A549 (cell line): ENCODE measurements at places on chromosomes 1 and 21. TPM values are rescaled to one million over a fixed set of nuclear protein-coding genes. Genes with fewer than 3 reads are reported as not detected.

DNA sequence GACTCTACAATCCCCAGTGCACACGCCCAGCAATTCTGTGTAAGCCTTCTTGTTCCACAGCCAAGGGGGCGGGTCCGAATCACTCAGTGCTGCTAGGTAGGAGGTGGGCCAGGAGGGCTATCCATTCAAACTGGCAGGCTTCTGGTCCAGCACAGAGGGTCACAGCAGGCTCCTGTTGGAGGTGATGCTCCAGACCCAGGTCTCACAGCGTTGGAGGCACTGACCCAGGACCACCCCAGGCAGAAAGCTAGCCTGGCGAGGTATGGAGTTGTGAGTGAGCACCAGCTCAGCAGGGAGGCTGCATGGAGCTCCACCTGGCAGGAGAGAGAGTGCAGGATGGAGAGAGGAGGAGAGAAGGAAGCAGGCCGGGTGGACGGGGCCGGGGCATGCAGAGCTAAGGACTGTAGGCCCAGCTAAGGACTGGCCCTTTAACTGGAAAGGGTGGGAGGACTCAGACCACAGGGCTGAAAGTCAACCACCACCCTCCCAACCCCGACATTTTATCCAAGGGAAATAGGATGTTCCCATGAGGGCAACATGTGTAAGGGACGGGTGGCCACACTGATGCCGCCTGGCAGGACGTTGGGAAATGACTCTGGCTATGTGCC lies 38.7 kb downstream of the GPR161 start:
- no peak for DNase-seq

DNA sequence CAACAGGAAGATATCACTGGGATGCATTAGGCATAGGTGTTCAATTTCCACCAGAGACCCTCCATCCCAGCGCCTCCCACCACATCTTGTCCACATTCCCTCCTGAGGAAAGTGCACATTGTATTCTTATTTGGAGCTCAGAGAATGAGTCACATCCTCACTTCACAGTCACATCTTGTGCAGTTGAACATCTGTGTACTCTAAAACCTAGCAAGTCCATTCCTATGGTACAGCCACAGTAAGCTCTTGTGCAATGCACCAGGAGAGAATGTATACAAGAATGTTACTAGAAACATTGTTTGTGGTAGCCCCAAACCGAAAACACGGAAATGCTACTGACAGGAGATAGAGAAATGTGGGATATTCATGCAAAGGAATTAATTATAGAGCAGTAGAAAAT lies 1.6 kb upstream of the KDF1 start:
- peak; percentile 61 for DNase-seq

- no peak for DNase-seq
Measured at GRCh38 chr21:42236014-42236413, 17.1 kb downstream of the ABCG1 start.

DNA sequence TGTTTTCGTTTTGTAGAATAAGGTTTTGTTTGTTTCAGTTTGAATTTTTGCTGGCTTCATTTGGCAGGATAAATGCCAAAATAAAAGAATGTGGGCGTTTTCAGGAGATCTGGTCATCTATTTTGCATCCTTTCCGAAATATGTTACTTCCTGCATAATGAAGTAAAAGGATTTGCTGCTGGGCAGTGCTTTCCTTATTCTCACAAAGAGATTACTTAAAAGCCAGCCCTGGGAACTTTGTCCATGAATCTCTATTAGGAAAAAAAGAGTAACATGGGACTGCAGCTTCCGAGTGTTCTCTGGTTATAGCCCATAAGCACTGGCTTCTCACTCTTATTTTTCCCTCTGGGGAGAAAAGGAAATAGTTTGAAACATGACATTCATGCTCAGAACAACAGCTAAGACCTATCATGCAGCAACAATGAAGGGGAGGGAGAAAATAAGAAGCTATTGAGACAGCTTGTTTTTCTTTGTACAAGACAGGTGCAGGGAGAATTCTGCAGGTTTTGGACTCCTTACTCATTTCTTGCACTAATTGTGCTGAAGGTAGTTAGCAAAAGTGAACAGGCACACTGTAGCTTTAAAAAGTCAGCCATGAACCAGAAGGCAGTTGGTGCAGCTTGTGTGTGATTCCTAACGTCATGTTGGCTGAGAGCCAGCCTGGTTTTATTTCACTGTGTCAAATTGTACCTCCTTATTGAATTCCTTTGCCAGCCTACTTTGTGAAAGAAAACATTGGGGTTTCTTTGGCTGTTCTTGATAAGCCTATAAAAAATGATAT lies at the start of gene SAMD13:
Gene SAMD13, plus strand, starts transcription at position 705 of the 781 bp plus-strand sequence. CDS start 1,527 bp downstream, outside the sequence.
- DNase-seq: peak; percentile 70

DNA sequence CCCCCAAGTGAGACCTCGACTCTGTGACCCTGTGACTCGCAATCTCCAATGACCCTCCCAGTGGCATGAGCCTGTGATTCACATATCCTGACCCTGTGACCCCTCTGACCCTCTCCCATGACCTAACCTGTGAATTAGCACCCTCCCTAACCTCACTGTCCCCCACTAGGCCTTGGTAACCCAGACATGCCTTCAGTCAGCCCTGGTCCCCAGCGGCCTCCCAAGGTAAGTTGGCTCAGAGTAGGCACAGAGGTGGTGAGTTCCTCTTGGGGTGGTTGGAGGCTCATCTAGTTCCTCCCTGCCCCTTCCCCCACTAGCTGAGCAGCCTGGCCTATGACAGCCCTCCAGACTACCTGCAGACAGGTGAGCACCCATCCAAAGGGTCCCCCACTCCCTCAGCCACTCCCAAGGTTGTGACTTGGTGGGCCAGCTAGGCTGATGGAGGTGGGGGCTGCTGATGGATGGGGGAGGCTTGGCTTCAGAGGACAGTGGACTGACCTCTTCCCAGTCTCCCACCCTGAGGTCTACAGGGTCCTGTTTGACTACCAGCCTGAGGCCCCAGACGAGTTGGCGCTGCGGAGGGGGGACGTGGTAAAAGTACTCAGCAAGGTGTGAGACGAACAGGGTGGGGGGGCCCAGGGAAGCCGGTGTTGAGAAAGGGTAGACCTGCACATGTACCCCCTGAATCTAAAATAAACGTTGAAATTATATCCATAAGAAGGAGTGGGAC lies 1.6 kb downstream of the SH3D21 start:
- no peak for DNase-seq

The ZNF648 gene
- polyA plus RNA-seq: not detected in 3 replicates

DNA sequence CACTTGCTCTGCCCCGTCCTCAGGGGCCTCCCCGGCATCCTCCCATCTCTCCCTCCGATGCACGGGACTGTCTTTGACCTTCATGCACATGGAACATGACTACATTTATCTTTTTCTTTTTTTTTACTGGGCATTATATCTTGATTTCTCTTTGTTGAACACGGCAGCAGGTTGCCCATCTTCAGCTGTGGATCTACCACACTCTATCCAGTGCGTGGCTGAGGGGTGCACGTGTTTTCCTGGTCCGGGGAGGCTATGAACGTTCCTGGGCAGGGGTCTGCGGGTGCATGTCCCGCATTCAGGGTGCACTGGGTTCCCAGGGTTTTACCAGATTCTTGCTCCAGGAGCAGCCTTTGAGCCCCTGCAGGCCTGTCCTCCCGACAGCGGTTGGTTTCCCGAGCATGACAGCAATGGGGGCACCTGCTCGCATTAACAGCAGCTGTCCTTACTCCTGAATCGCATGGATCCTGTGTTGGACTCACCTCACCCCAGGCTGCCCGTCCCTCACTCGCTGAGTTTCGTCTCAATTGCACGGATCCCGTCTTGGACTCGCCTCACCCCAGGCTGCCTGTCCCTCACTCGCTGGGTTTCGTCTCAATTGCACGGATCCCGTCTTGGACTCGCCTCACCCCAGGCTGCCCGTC lies 7.4 kb downstream of the POFUT2 start:
- DNase-seq: no peak

GRCh38 chr1:86787621-86788020 lies 83.2 kb downstream of the SH3GLB1 start:
- DNase-seq: no peak

The ILDR2 gene
- 0.03 TPM in 1 of 3 replicates, not detected in the others for polyA plus RNA-seq

The TRIM33 gene
- polyA plus RNA-seq: 8.7 to 9.5 TPM (median 9.3 TPM) in 3 replicates

The HHIPL2 gene
- polyA plus RNA-seq: 10.5 to 16.6 TPM (median 14.3 TPM) in 3 replicates

The IL20 gene
- not detected in 3 replicates for polyA plus RNA-seq

DNA sequence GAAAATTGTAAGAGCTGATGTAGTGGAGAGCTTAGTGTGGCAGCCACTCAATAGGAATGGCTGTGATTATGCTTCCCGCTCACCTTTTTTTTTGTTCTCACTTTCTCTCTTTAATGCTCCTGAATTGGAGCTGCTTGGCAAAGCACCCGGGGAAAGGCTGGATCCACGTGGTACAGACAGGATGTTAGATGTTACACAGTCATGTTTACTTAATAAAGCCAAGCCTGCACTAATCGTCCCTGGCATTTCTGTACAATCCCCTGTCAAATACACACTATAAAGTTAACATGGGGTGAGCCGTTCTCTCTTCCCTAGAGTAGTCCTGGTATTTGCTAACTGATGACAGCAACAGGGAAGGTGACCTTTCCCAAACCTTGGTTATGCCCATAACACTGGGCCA lies 187.8 kb downstream of the ZSCAN20 start:
- DNase-seq: no peak

The FCRL4 gene
- polyA plus RNA-seq: not detected in 3 replicates

The OR2M7 gene
- polyA plus RNA-seq: not detected in 3 replicates

DNA sequence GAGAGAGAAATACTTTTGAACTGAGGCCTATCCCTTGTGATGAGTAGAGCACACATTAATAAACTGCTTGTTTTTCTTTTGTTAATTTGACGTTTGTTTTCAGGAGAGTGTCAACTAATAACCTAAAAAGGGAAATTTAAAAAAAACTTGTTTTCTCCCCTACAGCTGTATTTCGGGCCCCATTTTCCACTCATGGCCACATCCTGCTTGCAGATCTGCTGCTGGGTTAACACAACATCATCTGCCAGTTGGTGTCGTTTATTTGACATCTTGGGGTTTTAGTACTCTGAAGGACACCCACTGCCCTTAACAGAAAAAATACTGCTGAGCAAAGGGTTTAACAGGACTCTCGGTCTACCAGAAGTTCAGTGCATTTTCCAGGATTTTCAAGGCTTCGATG lies 848 bp upstream of the PYHIN1 start:
- DNase-seq: no peak

- no peak for DNase-seq
Measured at GRCh38 chr1:233183226-233184020, 112.1 kb downstream of the PCNX2 start.

The INAVA gene
- polyA plus RNA-seq: 38.6 to 50.2 TPM (median 43.7 TPM) in 3 replicates

- no peak for DNase-seq
Measured at GRCh38 chr1:53398576-53399365, 60.4 kb upstream of the DMRTB1 start.

- DNase-seq: peak; percentile 81
Measured at GRCh38 chr1:66271904-66272254, 262.1 kb upstream of the SGIP1 start.

- DNase-seq: no peak
Measured at GRCh38 chr1:8206391-8206790, 111.5 kb upstream of the SLC45A1 start.

The H3-3A gene
- polyA plus RNA-seq: 451 to 534 TPM (median 530 TPM) in 3 replicates

DNA sequence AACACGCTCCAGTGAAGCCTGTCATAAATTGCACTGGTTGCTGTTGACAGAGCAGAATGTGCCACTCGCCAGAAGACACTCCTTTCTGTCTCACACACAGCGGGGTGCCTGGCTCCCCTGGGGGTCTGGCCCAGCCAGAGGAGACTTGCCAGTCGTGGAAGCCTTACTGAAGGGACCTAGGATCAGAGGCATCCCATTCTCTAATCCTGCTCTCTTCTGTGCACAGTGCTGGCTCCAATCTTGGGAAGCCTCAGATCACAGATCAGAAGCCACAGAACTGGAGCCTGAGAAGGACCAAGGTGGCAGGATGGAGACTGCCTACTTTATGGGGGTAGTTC lies 1.4 kb downstream of the SLC9A1 start:
- no peak for DNase-seq

- no peak for DNase-seq
Measured at GRCh38 chr1:243236604-243237252, 18.4 kb downstream of the CEP170 start.

The CHI3L1 gene
- 0.04 TPM in 1 of 3 replicates, not detected in the others for polyA plus RNA-seq

GRCh38 chr1:7219031-7219430 lies 433.8 kb downstream of the CAMTA1 start:
- DNase-seq: no peak

DNA sequence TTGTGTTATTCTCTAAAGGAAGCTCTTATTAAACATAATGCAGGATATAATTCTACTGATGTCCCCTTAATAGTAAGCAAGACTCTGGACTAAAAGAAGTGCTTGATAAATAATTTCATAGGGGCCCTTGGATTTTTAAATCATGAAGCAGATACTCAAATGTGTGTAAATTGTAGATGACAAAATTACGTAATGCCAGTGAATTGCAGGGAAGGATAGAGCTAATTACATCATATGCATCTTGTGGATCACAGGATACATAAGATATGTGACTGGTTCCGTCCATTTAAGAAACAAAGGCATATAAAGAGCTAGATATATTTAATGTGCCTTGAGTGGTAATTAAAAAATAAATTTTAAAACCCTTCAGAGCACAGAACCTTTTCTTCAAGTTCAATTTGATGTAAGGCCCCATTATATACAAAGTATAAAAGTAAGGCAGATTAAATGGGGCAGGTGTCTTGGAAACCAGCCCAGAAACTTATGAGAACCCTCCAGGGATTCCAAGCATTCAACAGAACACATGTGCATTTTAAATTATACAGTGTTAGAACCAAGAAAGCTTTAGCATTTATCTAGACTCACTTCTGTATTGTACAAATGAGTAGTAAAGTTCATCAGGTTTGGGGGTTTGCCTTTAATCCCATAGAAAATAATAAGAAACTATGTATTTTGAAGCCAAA lies 190.4 kb downstream of the NCAM2 start:
- DNase-seq: no peak

DNA sequence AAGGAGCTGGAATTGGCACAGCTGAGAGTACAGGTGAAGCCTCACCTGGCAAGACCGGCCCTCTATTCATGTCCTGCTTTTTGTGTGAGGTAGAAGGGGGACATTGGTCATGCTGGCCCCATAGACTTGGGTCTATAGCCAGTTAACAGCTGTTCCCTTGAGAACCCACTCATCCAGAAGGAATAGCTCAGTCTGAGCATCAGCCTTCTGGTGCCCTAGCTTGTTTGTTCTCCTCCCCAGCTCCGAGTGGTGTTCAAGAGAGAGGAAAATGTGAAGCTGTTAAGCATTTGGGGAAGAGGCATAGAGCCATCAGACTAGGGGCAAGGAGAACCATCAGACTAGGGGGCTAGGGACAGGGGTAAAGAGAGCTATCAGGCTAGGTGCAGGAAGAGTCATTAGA lies 290.9 kb downstream of the SIPA1L2 start:
- no peak for DNase-seq

GRCh38 chr1:231011360-231011759 lies 28.7 kb downstream of the FAM89A start:
- DNase-seq: no peak
